CD4-positive, alpha-beta T cell treated with Interleukin-10 for 1 hour (primary cell): ENCODE measurements at places on chromosomes 1 and 21.

DNA sequence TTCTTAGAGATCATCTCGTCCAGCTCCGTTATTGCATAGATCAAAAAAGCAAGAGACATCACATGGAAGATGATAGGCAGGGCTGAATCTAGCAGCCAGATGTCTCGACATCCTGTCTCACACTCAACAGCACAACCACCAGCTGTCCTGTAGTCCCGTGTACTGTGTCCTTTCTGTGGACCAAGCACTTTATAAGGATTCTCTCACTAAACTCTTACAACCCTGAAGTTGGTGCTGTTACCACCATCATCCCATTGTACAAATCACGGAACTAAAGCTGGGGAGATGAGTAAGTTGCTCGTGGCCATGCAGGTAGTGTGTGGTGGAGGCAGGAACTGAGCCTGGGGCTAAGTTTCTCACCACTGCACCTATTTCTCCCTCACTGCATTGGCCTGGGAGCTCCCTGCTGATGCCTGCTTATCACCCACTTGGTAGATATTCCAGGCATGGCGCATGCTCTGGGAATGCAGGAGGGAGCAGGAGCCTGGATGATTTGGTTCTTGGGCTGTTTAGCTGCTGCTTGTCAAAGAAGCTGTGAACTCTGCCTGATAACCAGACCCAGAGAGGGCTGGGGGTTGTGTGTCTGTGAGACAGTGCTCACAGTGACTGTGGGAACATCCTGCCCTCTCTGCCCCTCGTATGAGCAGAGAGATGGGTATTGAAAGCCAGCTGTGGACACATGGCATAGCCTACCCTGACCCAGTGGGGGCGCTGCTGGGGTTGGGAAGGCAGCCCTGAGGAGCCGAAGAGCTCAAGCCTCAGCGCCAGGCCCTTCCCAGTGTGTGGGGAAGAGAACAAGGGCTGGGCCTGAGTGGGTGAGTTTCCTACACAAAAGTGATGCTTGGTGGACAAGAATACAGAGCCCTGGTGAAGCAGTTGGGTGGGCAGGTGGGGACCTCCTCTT lies 13.6 kb downstream of the PPFIA4 start:
- DNase-seq = no peak

DNA sequence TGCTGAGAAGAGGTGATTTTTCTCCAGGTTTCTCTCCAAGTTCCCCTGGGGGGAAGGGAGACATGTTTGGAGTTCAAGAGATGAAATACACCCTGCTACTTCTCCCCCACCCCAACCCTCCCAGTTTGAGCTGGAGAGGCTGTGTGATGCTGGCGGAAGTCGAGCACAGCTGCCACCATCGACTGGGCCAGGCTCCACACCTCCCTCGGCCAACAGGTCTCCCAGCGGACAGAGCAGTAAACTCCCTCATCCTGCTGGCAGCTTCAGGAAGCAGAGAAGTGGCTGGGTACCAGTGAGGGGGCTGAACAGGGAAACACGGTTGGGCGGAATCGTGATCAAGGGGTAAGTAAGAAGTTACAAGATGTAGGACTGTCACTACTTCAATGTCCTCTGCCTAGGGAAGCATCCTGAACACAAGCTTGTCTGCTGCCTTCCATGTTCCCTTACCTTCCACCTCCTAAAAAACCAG lies 6.6 kb upstream of the NHLH1 start:
- no peak for DNase-seq

GRCh38 chr1:81920245-81920740 lies 119.6 kb downstream of the ADGRL2 start:
- DNase-seq = no peak

GRCh38 chr1:33698361-33699035 lies 165.4 kb upstream of the HMGB4 start:
- no peak for DNase-seq

GRCh38 chr1:100253552-100253951 lies 3.9 kb upstream of the DBT start:
- no peak for DNase-seq

DNA sequence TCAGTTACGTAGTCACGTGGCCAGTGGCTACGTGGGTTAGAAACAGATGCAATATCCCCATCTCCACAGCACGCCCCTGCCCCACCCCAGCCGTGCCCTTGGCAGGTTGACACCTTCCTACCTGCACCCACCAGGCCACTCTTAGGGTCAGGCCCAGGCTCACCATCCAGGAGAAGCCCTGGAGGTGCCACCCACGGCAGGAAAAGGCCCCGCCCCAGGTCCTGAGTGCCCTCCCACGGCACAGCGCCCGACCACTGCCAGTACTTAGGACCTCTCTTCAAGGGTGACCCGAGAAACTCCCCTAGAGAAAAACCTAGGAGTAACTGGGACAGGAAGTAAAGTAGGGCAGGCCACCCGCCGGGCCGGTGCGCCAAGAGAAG lies 1.5 kb downstream of the C1orf35 start:
- peak; percentile 43 for DNase-seq

DNA sequence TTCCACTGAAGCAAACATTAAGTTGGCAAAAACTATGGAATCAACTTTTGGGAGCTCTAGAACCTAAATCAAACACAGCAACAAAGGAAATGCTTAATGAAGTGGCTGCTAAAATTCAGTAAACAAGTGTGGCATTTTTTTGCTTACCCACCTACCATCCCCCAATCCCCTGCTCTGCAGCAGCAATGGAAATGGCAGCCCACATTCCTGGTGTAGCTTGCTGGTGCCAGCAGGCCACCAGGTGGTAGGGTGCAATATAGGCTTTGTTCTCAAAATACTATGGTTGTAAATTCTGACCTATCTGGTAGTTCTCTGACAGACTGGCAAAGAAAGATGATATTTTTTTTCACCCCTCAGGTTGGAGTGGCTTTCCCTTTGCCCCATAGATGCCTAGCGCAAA lies 42.8 kb downstream of the SHCBP1L start:
- DNase-seq = no peak

GRCh38 chr1:200891774-200892157 lies 2.9 kb upstream of the INAVA start:
- DNase-seq = no peak
